ENCODE measurements at places on chromosomes 2 and 18.

GRCh38 chr2:163771596-163771995, 35.8 kb upstream of the FIGN start:
- H3K27ac ChIP-seq, result no peak overlapping the region
- H3K27me3 ChIP-seq, result no peaks in the 10 kb centered on the region
- DNase-seq, result no peak
- H3K4me1 ChIP-seq, result no peaks in the 10 kb centered on the region
- no peaks in the 10 kb centered on the region for H3K36me3 ChIP-seq

DNA sequence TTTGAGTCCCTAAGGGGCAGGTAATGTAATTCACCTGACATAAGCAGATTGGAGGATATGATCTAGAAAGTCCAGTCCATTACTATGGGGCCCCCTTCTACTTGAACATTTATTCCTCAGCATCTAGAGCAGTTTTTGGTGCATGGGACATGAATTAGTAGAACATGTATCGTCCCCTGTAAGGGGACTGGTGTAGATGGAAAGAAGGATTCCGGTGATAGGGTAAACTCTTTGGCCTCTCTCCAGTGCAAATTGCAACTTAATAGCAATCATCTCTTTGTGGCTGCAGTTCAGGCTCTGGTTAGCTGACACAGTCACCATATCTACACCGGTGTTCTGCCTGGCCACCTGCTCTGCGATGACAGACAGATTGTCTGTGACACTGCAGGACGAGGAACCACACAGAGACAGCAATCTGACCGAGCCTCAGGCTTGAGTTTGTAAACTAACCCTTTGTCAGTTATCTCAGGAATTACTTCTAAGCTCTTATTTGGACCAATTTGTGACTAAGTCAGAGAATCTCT, 6.4 kb upstream of the SLC8A1 start:
- no peaks in the 10 kb centered on the region for H3K4me1 ChIP-seq
- H3K4me3 ChIP-seq, result no peak overlapping the region
- DNase-seq, result no peak
- H3K36me3 ChIP-seq, result peaks cover 2% of the 10 kb centered on the region

DNA sequence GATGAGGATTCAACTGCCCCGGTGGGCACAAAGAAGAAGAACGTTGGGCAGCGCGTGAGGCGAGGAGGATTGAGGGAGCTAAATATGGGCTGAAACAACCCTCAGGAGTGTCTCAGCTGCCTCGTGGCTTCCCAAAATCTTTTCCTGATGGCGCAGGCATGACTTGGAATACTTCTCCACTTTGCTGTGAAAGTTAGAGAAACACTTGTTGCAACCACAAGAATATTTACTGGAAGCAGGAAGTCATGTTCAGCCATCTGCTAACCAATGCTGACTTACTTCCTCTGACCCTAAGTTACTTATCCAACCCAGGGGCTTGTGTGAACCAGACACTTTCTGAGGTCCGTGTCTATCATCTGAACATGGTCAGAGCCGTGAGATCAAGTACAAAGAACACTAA, 148.8 kb downstream of the ARL4C start:
- H3K27ac ChIP-seq, result peak overlapping the region; percentile 69
- DNase-seq, result no peak
- H3K4me1 ChIP-seq, result peaks cover 31% of the 10 kb centered on the region
- no peaks in the 10 kb centered on the region for H3K27me3 ChIP-seq

- H3K4me1 ChIP-seq, result no peaks in the 10 kb centered on the region
- H3K4me3 ChIP-seq, result no peak overlapping the region
- H3K27me3 ChIP-seq, result no peaks in the 10 kb centered on the region
- H3K36me3 ChIP-seq, result peaks cover 32% of the 10 kb centered on the region
- no peak for DNase-seq
- H3K27ac ChIP-seq, result no peak overlapping the region
Observed at GRCh38 chr2:169961911-169962310, 134.7 kb downstream of the UBR3 start.

GRCh38 chr18:47571957-47572356, 320.5 kb upstream of the SKOR2 start:
- H3K4me1 ChIP-seq, result no peaks in the 10 kb centered on the region

- peaks cover 7% of the 10 kb centered on the region for H3K4me1 ChIP-seq
- no peaks in the 10 kb centered on the region for H3K36me3 ChIP-seq
- DNase-seq, result no peak
- no peak overlapping the region for H3K27ac ChIP-seq
Observed at GRCh38 chr2:136072621-136073020, 45.3 kb downstream of the CXCR4 start.

GRCh38 chr2:48699348-48699930, 56.1 kb downstream of the LHCGR start:
- no peak overlapping the region for H3K4me3 ChIP-seq
- no peaks in the 10 kb centered on the region for H3K4me1 ChIP-seq
- H3K27me3 ChIP-seq, result no peaks in the 10 kb centered on the region
- DNase-seq, result no peak
- H3K36me3 ChIP-seq, result no peaks in the 10 kb centered on the region

DNA sequence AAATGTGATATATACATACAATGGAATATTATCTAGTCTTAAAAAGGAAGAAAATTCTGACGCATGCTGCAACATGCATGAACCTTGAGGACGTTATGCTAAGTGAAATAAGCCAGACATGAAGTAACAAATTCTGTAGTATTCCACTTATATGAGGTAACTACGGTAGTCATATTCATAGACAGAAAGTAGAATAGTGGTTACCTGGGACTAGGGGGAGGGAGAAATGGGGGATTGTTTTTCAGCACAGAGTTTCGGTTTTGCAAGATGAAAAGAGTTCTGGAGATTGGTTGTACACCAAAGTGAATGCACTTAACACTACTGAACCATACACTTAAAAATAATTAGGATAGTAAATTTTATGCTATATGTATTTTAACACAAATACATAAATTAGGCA, 215.9 kb upstream of the FBXO11 start:
- no peaks in the 10 kb centered on the region for H3K36me3 ChIP-seq
- no peak overlapping the region for H3K27ac ChIP-seq
- peaks cover 21% of the 10 kb centered on the region for H3K27me3 ChIP-seq
- no peak for DNase-seq
- H3K4me1 ChIP-seq, result no peaks in the 10 kb centered on the region

DNA sequence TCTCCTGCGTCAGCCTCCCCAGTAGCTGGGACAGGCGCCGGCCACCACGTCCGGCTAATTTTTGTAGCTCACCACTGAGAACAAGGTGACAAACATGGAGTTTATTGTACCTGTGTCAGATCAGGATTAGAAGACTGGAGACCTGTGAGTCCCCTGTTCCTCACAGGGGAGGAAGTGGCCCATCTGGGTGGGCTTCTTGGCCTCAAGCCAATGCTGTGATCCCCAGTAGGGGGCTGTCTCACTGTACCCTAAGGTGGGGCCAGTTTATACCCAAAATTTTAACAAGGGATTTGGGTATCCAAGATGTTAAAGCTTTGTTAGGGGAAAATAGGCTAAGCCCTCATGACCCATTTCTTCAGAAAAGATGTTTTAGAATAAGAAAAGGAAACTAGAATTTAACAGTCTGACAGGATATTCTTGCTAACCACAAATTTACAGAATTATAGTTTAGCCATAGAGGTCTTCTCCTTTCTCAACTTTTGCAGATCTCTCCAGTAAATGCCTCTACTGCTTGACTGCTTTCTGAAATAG, 16.3 kb downstream of the PCBP1 start:
- peak; percentile 39 for DNase-seq
- peaks cover 8% of the 10 kb centered on the region for H3K36me3 ChIP-seq
- peak overlapping the region; percentile 98 for H3K27ac ChIP-seq
- peaks cover 40% of the 10 kb centered on the region for H3K4me1 ChIP-seq
- H3K4me3 ChIP-seq, result peak overlapping the region; percentile 78
- no peaks in the 10 kb centered on the region for H3K27me3 ChIP-seq

DNA sequence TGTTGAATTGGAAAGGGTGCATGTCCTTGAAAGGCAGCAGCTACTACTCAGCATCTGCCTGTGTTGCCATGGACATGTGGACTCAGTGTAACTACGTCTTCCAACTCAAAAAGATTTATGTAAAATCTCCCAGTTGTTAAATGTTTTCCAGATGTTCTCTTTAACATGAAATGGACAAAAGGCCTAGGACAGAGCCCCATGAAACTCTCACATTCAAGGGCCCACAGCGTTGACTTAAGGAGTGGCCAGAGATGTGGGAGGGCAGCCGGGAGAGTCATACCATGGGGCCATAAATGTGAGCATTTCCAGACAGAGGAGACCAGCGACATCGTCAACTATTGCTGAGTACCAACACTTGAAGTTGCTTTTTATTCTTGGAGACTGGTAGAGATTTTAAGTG, 9.9 kb downstream of the SLC3A1 start:
- DNase-seq, result no peak
- H3K4me1 ChIP-seq, result no peaks in the 10 kb centered on the region
- H3K4me3 ChIP-seq, result no peak overlapping the region
- H3K27me3 ChIP-seq, result no peaks in the 10 kb centered on the region
- H3K27ac ChIP-seq, result no peak overlapping the region

DNA sequence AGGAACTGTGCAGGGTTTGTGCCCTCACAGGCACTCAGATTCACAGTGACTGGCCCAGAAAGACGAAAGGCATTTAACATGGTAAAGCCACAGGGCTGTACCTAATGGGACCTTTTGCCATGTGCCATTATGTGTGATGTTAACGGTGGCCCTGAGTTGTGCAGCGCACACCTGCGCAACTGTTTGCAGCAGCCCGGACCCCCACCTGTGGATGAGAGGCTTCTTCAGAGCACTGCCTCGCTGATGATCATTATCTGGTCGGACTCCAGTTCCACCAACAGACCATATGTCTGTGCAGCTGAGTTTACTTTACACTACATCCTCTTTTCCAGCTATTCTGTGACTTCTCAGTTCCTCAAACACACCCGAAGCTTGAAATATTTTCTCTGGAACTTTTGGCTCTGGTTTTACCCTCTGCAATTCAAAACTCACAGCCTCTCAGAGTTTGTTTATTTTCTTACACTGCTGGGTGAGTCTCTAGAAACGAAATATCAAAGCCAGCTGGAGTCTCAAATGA, 35.6 kb upstream of the UBE2F start:
- DNase-seq, result no peak
- H3K27me3 ChIP-seq, result peaks cover 8% of the 10 kb centered on the region
- H3K27ac ChIP-seq, result no peak overlapping the region
- no peak overlapping the region for H3K4me3 ChIP-seq
- peaks cover 2% of the 10 kb centered on the region for H3K36me3 ChIP-seq
- peaks cover 1% of the 10 kb centered on the region for H3K4me1 ChIP-seq

DNA sequence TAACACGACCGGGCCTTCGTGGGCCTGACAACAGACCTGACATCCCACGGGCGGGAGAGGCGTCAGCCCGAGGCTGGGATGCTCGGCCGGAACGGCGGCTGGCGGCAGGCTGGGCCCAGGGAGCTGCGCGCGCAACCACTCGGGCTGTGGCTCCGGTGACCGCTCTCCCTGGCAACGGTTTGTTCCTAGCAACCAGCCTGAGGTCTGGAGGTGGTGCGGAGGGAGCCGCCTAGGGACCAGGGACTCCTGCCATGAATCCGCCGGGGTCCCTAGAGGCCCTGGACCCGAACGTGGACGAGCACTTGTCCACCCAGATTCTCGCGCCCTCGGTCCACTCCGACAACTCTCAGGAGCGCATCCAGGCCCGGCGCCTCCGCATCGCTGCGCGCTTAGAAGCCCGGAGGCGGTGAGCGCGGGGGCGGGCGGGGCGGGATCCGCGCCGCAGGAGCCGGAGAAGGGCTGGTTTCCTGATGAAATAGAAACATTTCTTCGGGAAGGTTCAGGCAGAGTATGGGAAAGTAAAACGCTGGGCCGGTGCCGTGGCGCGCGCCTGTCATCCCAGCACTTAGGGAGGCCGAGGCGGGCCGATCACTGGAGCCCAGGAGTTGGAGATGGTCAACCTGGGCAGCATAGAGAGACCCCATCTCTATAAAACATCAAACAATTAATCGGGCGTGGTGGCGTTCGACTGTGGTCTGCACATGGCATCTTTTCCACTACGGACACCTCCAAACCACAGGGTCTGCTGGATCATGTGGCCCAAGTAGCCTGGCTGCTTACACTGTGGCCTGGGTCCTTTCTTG, at the start of gene DRC1:
Gene DRC1 (plus strand): TSS at position 182 of the 803 bp plus-strand sequence. CDS start 70 bp downstream, at position 252.
- no peak for DNase-seq
- peaks cover 4% of the 10 kb centered on the region for H3K4me1 ChIP-seq
- H3K27me3 ChIP-seq, result peaks cover 4% of the 10 kb centered on the region
- no peak within 1 kb of the TSS for H3K4me3 ChIP-seq
- no peak within 1 kb of the TSS for H3K27ac ChIP-seq

DNA sequence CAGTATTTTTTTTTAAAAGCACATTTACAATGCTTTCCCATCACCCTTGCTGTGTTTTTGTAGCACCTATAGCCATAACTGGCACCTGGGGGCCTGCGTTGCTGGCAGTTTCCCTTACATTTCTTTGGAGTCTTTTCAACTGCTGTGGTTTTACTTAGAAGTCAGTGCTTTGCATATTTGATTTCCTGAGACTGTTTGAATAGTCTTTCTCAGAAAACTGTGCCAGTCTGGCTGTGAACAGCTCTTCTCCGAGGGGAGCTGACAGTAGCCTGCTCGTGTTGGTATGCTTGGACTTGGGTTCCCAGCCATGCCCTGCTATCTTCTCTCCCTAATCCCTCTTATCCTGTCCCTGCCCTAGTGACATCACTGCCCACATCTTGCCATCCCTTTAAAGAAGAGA, 81.5 kb downstream of the DPP4 start:
- peaks cover 21% of the 10 kb centered on the region for H3K36me3 ChIP-seq
- peak; percentile 20 for DNase-seq
- peaks cover 23% of the 10 kb centered on the region for H3K4me1 ChIP-seq
- no peaks in the 10 kb centered on the region for H3K27me3 ChIP-seq
- peak overlapping the region; percentile 40 for H3K4me3 ChIP-seq

DNA sequence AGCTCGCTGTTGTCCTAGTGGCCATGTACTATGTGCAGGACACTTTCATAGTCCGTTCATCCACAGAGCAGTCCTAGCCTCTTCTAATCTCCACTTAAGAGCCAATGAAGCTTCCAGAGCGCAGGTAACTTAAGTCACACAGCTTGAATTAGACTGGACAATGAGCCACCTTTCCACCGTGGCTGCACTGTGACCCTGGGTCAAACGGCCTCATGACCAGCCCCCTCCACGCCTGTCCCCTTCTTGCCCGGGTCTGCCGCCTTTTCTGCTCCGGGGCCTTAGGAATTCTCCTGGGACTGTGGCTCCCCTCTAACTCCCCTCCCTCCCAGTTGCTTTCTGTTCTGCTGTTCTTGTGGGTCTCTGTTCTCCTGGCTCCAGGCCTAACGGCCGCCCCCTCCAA, 8.4 kb upstream of the PRKCE start:
- H3K4me1 ChIP-seq, result peaks cover 10% of the 10 kb centered on the region
- peak overlapping the region; percentile 82 for H3K4me3 ChIP-seq
- DNase-seq, result no peak
- peaks cover 46% of the 10 kb centered on the region for H3K27me3 ChIP-seq
- H3K36me3 ChIP-seq, result no peaks in the 10 kb centered on the region

All from effector memory CD8-positive, alpha-beta T cell (primary cell).